Activated T-helper 9 cell treated with anti-CD3 and anti-CD28 coated beads, Interleukin-2, amount 50 U/mL, for 16 hours (primary cell): ENCODE measurements at places on chromosomes 5 and 9.

DNA sequence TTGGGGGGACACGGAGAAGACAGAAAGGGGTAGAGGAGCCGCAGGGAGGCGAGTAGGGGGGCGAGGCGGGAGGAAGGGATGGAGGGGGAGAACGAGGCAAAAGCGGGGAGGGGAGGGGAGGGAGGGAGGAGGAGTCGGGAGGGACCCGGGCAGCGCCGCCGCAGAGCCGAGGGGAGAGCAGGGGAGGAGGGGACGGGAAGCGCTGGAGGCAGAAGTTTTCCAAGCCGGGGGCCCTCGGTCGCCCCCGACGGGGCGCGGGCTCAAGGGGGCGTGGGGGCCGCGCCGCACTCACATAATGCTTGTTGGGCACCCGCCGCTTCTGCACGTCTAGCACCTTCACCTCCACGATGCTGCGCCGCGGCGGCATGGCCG lies 353 bp downstream of the SH3PXD2B start:
- DNase-seq: no peak

DNA sequence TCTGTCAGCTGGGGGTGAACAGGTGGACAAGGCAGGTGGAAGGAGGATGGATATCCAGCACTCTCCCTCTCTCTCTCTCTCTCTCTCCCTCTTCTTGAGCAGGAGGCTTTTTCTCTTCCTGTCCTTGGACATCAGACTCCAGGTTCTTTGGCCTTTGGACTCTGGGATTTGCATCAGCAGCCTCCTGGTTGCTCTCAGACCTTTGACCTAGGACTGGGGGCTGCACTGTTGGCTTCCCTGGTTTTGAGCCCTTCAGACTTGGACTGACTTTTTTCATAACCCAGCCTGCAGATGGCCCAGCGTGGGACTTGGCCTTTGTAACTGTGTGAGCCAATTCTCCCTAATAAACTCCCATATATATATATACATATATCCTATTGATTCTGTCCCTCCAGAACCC lies 35.0 kb upstream of the SEMA4D start:
- DNase-seq: no peak

DNA sequence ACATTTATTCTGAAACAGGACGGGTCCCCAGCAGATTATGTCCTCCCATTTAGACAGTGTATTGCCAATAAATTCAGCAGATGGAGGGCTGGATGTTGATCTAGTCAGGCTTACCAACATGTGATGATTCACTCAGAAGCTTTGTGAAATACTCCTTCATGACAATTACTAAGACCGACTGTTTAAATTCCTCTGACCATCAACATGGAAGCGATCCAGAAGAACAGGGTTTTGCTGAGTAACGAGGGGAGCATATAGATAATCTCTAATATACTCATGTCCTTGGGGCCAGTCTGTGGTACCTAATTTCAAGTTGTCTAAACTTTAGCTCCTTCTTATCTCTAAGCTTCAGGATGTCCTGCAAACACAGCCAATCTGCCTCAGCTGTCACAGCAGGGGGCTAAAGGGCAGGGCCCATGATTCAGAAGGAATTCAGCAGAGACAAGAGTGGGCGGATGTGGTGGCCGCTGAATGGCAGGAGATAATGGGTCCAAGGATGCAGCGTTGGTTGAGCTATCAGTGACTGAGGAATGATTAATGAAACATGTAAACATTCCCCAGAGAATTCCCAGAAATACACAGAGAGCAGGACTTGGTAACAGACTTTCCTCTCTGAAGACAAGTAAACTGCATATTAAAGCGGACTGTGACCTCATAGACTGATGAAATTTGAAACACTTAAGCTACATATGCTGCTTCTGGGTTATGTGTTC lies 109.4 kb downstream of the ANKRD55 start:
- DNase-seq: no peak

- DNase-seq: no peak
Measured at GRCh38 chr9:107237873-107238272, 45.2 kb upstream of the RAD23B start.

- no peak for DNase-seq
Measured at GRCh38 chr9:8686516-8686915, 886.9 kb upstream of the DMAC1 start.

DNA sequence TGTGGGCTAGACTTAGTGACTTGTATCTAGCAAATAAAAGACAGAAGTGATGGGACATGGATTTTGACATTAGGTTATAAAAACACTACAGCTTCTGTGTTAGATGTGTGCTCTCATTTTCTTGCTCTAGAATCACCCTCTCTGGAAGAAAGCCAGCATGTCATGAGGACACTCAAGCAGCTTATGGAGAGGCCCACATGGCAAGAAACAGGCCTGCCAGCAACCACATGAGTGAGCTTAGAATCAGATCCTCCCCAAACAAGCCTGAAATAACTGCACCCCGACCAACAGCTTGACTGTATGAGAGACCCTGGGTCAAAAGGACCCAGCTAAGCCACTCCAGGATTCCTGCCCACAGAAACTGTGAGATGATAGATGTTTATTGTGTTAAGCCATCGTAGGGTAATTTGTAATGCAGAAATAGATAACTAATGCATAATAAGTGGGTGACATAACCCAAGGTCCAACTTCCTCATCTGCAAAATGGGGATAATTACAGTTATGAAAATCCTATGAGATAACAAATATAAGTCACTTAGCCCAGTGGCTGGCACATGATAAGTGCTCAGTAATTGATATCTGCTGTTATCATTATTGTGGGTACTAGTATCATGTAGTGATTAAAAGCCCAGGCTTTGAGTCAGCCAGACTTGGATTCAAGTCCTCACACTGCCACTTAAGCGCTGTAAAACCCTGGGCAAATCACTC lies 86.5 kb downstream of the KLHL3 start:
- DNase-seq: no peak

DNA sequence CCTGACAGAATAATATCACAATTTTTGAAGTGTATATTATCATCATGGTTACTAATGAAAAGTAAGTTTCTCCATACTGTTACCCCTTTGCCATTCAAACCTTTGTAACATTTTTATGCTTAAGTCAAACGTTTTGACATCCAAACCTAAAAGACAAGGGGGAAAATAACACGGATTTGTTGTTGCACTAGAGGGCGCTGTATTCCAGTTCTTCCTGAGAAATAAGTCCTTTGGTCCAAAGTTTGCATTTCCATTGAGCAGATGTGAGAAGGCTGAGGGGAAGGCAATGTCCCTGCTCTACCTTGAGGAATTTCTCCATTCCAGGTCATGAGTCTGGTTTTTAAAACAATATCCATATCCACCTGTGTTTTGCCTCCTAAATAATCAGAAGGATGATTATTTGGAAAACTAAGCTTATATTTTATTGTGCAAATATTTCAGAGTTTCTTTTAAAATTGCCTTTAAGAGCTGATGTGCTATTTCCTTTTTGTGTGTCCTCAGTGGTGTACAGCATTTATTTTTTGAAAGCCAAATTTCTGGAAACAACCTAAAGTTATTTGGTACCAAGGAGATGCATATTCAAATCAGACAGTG lies 9.7 kb downstream of the LECT2 start:
- no peak for DNase-seq

DNA sequence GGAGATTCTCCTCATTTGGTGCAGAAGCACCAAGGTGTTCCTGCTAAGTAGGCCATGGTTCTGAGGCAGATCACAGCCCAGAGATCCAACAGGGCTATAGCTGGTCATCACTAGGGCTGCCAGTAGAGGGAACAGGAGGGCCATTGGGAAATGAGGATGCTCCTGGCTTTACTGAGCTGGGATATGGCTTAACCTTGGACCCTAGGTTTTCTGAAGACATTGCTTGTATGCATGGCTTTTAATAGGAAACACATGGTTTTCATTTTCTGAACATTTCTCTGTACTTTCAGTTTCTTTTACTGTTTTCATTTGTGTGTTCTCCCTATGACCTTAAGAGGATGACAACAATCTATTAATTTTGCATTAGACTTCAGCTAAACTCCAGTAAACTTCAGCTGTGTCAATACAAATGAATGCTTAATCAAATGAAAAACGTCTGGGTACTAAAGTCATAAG lies at the start of gene IFNW1:
IFNW1 (minus strand) TSS at position 406 of the 456 bp plus-strand sequence; CDS start at position 144, 262 bp downstream.
- DNase-seq: no peak

- DNase-seq: no peak
Measured at GRCh38 chr9:79026316-79026715, 545.4 kb upstream of the TLE4 start.

DNA sequence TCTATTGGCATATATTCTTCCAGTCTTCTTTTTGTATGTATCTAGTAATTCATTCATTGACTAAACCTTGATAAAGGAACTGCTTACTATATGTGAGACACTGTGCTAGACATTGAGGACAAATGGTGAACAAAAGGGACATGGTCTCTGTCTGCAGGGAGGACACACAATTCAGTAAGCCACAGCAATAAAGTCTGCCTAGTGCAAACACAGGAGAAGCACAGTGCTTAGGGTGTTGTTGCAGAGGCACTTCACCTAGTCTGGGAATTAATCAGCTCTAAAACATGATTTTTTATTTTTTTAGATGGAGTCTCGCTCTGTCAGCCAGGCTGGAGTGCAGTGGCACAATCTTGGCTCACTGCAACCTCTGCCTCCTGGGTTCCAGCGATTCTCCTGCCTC lies 6.4 kb upstream of the CCL28 start:
- DNase-seq: no peak

DNA sequence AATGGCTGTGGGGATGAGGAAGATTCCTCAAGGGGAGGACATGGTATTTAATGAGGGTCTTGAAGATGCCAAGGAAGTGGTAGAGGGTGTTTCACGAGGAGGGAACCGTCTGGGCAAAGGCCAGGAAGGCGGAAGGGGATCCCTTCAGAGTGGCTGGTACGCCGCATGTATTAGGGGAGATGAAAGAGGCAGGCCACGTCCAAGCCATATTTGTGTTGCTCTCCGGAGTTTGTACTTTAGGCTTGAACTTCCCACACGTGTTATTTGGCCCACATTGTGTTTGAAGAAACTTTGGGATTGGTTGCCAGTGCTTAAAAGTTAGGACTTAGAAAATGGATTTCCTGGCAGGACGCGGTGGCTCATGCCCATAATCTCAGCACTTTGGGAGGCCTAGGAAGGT lies 1.2 kb downstream of the FXN start:
- no peak for DNase-seq

- DNase-seq: no peak
Measured at GRCh38 chr5:2752821-2753439, 1.5 kb upstream of the IRX2 start.
